ENCODE measurements at places on chromosomes 7 and 10.

DNA sequence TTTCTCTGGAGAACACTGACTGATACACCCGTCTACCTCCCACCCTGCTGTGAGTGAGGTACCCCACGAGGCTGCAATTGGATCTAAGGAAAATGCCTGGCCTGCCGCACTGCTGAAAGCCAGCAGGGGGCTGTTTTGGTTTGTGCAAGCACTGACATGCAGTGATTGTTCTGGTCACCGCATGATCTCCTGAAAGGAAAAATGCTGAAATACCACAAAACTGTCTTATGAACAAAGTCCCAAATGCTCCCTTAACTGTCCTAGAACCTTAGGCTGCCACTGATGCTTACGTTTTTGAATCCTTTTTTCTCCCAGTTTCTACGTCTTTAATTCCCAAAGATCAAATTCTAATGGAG lies 132.7 kb downstream of the JCAD start:
- no peak for DNase-seq

- no peak for DNase-seq
These were observed 144.0 kb downstream of the PLPP4 start for GRCh38 chr10:120600871-120601649.

DNA sequence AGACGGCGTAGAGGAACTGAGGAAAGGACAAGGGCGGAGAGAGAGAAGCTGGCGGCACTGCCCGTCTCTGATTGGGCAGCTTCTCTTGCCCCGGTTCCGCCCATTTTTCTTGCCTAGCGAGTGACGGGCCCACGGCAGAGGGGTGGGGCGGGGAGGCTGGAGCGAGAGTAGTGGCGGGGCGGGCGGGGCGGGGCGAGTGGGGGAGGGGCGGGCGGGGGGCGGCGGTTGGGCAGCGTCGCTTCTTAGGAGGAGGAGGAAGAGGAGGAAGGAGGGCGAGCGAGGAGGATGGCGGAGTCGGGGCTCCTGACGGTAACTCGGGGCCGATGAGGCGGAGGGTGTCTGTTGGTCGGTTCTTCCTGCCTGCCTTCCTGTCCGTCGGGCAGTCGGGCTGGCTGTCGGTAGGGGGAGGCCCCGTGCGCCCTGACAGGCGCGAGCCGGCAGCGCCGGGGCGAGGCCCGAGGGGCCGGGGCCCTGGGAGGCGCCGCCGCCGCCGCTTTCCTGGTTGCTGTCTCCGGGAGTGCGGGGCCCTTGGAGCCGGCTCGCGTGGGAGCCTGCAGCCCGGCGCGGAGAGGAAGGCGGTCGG lies at the start of gene SHOC2:
Gene SHOC2 (plus strand): TSS at position 256 of the 583 bp plus-strand sequence. CDS start 44,755 bp downstream, outside the sequence.
- DNase-seq: peak; percentile 97

DNA sequence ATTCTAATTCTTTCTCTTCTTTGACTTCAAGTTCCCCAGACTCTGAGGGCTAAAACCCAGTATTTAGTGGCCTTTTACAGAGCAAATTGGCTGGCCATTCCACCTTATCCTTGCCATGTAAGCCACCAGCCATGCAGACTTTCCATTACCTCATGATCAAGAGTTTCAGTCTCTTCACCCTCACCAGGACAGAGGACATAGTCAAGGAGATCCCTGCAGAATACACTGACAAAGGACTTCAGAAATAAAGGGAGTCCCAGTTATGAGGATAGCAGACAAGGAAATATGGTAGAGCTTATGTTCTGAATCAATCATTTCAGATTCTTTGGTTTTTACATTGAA lies 1080.4 kb upstream of the C7orf33 start:
- DNase-seq: no peak

DNA sequence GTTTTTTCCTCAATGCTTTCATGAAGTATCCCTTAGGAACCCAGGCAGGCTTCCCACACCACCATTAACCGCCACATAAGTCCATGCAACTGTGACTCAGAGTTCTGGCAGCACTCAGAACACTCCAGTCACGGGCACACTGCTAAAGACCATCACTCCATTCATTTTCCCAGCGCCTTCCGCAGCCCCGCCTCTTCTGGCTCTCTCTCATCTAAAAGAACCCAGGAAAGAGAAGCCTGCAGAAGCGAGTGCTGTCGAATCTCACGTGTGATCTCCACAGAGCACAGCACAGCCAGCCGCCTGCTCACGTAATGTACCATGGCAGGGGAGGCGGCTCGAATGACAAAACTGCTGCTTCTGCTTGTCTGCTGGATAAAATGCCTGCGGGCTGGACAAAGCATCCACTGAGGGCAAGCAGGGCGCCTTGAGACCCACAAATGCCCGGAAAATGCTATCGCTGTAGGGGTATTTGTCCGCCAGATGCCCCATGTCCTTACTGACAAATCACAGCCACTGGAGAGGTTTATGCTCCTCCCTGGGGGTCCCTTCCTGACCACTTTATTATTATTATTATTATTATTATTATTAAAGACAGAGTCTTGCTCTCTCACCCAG lies 1.8 kb downstream of the PSMG3 start:
- DNase-seq: no peak

- DNase-seq: no peak
These were observed 41.2 kb downstream of the TACR2 start for GRCh38 chr10:69375307-69376151.

GRCh38 chr10:93514521-93514920 lies 18.1 kb downstream of the CEP55 start:
- no peak for DNase-seq

DNA sequence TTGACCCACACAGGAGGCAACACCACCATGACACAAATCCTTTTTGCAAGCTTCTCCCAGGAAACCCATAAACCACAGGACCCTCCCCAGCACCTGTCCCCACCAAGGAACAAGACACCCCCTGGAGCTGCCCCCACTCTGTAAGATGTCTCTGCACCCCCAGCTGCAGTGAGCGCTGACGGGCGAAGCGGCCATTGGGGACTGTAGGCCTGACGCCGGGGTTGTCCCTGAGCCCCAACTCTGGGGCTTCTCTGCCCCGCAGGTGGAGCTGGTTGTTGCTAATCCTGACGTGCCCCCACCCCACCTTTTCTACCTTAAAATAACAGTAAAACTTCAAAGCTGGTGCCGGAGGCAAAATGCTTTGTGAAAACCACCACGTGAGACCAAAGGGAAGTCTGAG lies 94.7 kb upstream of the PPP2R2D start:
- DNase-seq: no peak

DNA sequence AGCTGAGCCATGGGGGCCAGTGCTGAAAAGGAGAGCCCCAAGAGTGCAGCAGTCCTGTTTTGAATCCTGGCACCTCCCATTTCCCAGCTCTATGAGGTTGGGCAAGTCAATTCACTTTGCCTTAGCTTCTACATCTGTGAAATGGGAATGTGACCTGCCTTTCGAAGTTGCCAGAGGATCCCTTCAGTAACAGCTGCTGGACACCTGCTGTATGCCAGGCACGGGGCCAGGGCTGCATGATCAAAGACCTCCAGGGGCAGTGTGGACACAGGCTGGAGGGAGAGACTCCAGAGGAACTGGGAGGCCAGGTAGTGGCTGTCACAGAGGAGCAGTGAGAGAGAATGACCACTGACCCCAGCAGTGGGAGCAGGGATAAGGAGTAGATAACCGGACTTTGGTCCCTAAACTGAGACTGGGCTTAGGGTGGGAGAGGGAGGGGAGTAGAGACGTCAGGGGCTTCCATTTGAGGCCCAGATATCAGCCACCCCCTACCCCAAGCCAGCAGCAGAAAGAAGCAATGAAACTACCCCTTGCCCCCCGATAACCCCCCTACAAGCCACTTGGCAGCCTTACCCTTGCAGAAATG lies 45.2 kb downstream of the SRRM3 start:
- DNase-seq: no peak

DNA sequence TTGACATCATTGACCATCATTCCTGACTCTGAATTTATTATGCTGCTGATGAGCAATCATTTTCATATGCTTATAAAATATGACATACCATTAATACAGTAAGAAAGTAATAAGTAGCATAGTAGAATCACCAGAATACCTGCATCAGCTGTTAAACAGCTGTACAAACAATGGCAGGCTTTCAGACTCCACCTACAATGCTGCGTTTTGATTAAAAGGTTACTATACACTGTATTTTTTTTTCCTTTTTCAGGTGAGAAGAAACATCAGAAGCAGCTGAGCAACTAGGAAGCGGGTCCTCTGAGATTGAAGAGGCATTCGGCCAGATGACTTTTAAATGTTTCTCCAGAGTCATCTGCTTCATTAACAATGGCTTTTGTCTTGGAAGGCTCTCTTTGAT lies 7.1 kb downstream of the ASNS start:
- no peak for DNase-seq

DNA sequence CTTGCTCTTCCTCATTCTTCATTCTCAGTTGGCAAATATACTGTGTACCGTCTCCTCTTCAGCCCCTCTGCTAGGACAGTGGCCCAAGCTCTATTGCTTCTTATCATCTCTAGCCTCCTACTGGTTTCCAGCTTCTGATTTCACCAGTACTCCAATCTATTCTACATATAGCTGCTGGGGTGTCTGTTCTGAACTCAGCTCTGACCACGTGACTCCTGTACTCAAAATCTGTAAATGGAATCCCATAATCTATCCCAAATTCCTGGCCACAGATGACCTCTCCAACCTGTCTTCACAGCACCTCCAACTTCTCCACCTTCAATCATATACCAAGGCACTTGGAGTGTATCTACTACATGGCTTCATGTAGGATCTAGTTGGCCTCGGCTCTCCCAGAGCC lies 152.9 kb downstream of the NRCAM start:
- DNase-seq: no peak

- no peak for DNase-seq
These were observed 539 bp downstream of the PTCD1 start for GRCh38 chr7:99437946-99438572.

- no peak for DNase-seq
These were observed 19.8 kb downstream of the MDFIC start for GRCh38 chr7:114941692-114942091.

- DNase-seq: no peak
These were observed 222.4 kb upstream of the GNAI1 start for GRCh38 chr7:79912213-79912633.

- DNase-seq: no peak
These were observed 8.6 kb downstream of the PFKFB3 start for GRCh38 chr10:6211341-6211670.

DNA sequence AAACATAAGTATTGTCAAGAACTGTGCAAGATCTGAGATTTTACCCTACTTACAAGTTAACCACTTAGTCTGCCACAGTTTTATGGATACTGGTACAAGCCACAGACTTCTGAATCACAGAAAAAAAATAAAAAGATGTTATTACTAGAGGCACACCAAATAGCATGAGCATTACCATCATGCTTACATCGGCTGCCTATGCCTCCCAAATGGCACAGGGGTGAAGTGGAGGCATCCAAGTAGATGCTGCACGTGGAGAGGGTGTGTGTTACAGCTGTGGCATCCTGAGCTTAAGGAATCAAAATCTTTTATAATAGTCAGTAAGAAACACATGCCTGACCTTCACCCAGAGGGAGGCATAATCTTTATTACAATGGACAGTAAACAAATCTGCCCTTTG lies 207.8 kb downstream of the TFEC start:
- DNase-seq: no peak

DNA sequence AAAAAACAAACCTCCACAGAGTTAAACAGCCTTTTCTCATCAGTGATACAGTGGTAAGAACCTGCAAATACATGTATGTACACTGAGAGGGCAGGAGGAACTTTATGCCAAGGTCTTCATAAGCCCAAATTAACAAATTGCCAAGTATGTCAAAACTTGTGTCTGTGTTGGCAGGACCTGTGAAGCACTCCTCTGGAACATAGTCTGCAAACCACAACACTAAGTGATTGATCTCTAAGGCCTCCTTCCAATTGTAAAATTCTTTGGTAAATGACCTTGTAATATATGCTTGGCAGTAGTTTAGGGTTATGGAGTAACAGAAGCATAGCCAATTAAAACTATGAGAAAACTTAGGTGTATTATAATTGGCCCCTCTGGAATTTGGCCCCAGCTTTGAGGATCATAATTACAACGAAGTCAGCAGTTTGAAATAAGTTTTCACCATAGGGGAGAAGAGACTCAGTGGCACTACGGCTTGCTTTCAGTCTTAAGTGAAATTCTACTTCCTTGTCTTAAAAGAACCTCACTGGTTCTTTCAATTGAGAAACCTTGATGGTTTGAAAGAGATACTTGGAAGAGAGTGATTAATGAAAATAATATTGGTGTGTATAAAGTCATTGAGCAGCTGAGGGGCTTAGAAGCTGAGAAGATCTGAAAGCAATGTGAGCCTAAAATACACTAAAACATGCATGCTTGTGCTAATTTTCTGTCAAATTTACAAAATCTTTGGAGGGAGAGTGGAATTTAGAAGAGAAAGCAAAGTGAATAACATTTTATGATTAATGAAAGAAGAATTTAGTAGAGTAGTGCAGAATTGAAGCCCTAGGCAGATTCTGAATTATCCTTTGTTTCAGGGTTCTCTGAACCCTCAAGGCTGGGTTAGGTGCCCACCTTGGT lies 57.6 kb downstream of the CNNM2 start:
- DNase-seq: no peak

GRCh38 chr10:27100813-27101347 lies 586 bp upstream of the ANKRD26 start:
- no peak for DNase-seq

GRCh38 chr10:132446661-132447445 lies 49.9 kb downstream of the PWWP2B start:
- DNase-seq: peak; percentile 42

DNA sequence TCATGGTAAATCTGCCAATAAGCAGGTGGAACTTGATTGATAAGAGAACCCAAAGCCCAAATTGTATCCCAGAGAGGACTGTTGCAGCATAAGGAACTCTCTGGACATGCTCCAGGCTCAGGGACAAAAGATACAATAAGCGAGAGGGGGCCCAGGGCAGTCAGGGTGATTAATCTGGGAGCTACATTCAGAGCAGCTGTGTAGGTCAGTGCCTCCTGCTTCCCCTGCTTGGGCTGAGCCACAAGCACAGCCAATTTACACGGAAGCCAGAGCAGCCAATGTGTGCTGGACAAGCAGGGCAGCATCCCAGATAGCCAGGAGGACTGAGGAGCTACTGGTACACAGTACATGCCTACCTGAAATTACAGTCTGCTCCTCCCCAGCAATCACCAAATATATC lies 24.2 kb downstream of the MYPN start:
- DNase-seq: no peak

GRCh38 chr10:10576937-10577336 lies 440.7 kb upstream of the CELF2 start:
- no peak for DNase-seq

GRCh38 chr10:102410429-102411073 lies 8.0 kb downstream of the PSD start:
- no peak for DNase-seq

All from stimulated activated CD8-positive, alpha-beta memory T cell treated with anti-CD3 and anti-CD28 coated beads, Interleukin-15, amount 100 ng/mL, for 4 hours (primary cell).